Stimulated activated CD8-positive, alpha-beta memory T cell treated with anti-CD3 and anti-CD28 coated beads, Interleukin-4, amount 100 ng/mL, for 1 hour (primary cell): ENCODE measurements at places on chromosomes 2 and 18.

DNA sequence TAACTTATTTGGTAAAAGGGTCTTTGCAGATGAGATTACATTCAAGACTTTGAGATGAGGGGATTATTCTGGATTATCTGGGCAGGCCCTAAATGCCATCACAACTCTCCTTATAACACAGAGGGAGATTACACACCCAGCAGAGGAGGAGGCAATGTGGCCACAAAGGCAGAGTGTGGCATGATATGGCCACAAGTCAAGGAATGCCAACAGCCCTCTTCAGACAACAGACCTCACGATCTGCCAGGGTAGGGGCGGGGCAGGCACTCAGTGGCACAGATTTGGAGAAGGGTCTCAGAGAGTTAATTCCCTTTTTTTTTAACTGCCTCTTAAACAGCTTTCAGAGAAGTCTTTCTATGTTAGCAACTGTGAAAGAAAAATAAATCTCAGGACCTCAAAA is 96.9 kb downstream of the CYP26B1 start:
- DNase-seq = no peak

- DNase-seq = no peak
Measured at GRCh38 chr2:235900631-235901030, 267.6 kb downstream of the GBX2 start.

DNA sequence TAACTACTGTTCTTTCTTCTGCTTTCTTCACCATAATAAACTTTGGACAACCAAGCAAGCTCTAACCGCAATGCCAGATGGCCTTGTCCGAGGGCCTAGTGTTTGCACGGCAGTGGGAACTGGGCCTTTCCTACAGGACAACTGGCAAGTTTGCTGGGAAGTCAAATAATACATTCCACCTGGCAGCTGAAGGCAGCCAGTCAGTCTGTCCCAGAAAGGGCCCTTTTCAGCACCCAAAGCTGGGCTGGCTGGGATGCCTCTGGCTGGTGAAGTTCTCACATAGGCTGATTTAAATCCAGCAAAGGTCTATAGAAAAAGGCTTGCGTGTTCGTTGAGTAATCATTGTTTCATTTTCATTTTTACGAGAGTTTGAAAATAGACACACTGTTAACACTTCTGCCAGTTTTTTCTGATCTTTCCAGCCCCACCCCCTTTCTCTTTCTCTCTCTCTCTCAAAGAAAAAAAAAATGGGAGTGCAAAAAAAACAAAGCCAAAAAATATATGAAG is 110.0 kb upstream of the EPAS1 start:
- DNase-seq = no peak

- no peak for DNase-seq
Measured at GRCh38 chr18:13565228-13565627, 161.1 kb downstream of the FAM210A start.

- DNase-seq = no peak
Measured at GRCh38 chr2:29917781-29918180, 3.6 kb downstream of the ALK start.

DNA sequence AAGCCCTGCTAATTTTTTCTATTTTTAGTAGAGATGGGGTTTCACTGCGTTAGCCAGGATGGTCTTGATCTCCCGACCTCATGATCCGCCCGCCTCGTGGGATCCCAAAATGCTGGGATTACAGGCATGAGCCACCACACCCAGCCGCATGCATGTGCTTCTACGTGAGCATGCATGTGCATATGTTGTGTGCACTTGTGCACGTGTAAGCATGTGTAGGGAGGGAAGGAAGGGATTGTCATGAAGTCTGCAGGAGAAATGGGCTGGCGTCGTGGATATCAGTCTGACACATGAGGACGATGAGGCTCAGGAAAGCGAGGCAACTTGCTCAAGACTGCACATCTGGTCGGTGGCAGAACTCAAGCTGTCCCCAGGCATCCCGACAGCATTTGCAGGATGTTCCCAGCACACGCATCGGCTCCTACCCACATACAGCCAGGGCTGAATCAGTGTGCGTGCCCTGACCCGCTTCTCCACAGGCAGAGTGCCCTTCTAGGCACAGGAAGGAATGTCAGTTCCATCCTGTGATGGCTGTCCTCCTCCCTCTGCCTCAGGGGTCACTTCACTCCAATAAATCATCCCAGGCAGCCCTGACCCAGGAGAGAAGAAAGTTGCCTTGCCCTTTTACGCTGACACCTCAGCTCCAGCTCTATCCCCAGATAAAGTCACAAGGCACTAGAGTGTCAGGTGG is 49.9 kb upstream of the SLC14A2 start:
- no peak for DNase-seq

GRCh38 chr2:239523147-239523953 is 122.5 kb upstream of the HDAC4 start:
- no peak for DNase-seq

DNA sequence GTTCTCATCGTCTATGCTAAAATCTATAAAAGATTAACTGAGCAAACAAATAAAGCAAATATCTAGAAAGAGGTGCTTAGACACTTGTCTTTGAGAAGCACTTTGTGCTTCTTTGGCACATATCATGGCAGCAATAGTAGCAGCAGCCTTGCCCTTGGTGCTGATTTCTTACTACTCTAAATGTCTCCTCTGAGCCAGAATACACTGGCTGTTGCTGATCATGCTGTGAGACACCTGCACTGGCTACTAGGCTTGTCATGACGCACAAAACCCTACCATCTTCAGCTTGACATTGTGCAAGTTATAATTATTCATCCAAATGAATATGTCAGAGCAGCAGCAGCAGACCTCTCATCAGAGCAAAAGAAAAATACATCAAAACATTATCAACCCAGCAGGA is 46.7 kb downstream of the FANCL start:
- DNase-seq = no peak

DNA sequence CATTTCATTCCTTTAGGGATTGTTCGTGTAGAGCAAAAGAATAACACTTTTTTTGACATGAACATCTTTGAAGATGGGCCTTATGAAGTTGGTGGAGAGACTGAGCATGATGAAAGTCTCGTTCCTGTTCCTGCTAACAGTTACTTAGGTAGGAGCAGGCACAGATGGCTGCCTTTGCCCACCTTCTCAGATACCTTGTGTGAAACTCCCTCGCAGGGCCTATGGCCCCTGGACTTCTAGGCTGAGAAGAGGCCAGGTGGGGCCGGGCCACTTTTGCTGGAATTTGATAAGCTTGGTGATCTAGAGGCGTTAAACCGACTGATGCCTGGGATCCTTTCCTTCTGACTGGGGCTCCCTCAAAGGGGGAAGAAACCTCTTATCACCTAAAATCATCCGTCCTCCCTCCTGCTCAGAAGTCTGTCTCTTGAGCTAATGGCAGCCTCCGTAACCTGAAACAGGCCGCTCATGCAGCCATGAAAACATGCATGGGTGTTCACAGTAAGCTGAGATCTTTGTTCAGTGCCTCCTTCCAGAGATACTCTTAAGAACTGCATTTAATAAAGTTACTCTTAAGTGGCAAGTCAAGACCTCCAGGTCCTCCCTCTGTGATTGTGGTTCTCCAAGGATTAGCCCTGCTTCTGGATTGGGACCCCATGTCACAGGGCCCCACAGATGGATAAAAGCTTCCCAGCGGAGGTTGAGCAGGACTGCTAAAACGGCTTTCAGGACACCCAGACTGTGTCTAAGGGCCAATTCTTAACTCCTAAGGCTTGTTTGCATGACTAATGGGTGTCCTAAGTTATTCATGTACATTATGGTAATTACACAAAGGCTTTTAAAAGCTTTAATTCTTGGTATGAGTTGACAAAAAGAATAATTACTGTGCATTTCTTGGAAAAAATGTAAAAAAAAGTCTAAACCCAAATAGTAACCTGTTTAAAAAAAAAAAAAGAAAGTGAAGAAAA is 43.9 kb downstream of the ITGA6 start:
- DNase-seq = no peak

GRCh38 chr2:147688242-147688641 is 156.6 kb upstream of the ACVR2A start:
- DNase-seq = no peak

DNA sequence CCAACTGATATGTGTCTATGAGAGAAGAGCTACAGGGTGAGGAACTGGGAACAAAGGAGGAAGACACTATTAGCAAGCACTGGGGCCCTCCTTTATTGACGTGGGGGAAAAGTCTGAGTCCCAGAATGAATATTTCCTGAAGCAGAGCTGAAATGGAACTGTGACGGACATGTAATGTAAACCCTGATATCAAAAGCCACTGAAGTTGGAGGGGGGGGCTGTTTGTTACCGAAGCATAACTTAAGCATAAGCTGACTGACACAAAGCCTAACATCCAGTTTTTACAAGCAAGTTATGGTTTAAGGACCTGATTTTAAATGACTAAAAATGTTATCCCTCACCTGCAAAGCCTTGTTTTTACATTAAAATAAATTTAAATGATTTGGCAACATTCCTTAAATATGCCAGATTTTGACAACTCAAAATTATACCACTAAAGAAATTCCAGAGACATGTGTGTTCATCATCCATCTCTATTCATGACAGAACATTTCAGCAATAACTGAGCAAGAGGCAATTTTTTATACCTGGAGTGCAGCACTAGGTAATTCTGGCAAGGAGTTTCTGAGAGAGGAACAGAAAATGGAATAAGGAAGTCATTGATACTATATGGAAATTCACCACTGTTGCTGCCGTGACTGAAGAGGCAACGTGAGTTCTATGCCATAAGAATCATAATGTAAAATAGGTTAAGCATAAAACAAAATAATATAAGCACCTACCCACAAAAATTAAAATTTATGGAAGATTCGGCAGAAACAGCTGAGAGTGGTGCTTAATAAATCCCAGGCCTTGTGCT is 186.0 kb downstream of the AFF3 start:
- no peak for DNase-seq

DNA sequence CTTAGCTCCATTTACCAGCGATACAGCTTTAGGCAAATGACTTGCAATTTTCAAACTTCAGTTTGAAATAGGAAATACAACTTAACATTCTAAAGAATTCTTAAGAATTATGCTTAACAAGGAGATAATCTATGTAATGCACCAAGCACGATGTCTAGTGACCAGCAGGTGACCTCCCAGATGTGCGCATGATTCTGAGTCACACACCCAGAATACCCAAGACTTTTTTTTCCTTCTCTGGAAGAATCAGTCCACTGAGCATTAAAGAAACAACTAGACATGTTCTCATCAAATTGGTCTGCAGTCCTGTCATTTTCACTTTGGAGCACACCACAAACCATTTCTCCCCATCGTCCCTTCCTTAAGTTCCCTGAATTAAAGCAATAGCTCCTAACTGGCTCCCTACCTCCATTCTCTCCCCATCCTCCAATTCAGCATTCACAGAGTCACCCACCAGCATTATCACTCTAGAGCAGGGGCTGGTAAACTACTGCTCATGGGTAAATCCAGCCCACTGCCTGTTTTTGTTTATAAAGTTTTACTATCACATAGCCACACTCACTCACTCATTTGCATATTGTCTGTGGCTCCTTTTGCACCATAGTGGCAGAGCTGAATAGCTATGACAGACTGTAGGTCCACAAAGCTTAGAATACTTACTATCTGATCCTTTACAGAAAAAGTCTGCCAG is 13.2 kb downstream of the EVA1A start:
- no peak for DNase-seq

DNA sequence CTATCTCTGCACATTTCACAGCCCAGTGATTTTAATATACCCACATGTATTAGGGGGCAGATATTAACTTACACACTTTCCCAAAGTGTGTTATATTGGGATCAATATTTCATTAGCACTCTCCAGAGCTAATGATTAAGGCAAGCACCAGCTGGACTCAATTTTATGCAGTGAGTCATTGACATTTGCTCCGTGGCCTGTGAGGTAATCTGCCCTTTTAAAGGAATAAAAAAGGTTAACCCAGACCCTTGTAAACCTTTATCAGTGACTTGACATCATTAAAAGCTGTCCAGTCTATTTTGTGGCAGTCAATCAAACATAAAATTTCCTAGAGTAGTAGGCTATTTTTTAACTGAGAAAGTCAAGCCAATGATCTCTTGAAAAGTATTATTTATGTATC is 1870.4 kb upstream of the CELF4 start:
- DNase-seq = no peak

GRCh38 chr2:163343316-163343715 is 392.5 kb downstream of the FIGN start:
- DNase-seq = no peak

GRCh38 chr2:10375570-10376281 is 72.4 kb downstream of the ODC1 start:
- no peak for DNase-seq
